ENCODE measurements at places on chromosomes 16 and 17. TPM values are rescaled to one million over a fixed set of nuclear protein-coding genes. Genes with fewer than 3 reads are reported as not detected.

- DNase-seq = no peak
These were observed 3.2 kb downstream of the CCR7 start for GRCh38 chr17:40561871-40562611.

DNA sequence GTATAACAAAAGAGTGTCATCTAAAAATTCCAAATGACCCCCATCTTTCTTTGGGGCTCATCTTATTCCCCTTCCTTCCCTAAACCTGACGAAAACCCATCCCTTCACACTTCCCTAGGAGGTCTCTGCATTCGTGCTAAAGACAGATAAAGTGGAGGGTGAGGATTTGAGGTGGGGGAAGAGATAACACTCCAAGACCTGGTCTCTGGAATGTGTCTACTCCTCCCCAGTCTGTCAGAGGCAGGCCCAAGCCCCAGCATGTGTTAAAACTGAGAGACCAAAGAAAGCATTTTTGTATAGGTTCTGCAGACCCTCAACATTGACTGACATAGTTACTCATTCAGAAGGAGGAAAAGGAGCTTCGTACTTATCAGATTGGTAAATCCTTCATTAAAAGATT lies 11.0 kb upstream of the LHX1 start:
- no peak for DNase-seq

DNA sequence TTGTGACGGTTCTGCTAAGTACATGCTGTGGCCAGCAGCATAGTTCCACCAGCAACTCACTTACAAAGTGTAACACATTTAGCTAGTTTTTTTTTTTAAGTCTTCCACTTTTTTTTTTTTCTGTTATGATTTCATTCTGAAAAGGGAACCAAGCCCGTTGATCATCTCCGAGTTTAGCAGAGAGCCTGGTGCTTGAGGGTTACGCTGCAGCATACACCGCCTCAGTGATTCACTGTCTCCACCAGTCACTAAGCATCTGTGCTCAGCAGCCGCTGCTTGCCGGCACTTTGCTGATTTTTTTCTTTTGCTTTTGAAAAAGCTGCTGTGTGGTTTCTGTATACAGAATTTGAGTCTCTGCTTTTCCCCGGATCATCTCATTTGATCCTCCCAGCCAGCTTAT lies 194.5 kb upstream of the CDH13 start:
- no peak for DNase-seq

DNA sequence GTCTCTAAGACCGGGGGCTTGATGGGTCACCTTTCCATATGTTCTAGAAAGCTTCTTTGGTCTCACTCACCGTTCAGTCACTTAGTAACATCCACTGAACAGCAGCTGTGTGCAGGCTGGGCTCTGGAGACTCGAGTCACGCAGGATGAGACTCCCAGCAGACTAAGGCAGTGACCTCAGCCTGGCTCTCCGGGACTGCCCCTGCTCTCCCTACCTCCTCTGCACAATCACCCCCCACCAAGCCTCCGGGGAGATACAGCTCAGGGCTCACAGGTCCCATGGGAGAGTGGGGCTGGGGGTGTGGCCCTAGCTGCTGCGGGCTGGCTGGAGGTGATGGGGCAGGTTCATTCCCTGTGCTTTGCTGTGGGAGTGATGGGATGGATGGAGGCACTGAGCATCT lies 14.1 kb downstream of the FLYWCH2 start:
- DNase-seq = no peak

DNA sequence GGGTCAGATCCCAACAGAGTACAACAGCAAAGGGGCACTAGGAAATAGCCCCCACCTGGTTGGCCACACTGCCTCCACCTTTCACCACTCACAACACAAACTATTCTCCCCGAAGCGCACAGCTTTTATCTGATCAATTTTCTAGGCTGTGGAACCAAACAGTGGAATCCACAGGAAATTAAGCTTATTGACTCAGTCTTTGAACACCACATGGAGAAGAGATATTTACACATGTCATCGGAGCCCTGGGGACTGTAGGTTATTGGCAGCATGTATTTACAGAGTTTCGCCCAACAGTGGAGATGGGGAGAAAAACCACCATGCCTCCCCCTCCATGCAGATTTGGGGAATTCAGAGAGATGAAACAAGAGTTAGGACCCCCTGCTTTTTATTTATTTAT lies 154.8 kb downstream of the XYLT1 start:
- DNase-seq = no peak

GRCh38 chr16:10314811-10315210 lies 71.0 kb upstream of the ATF7IP2 start:
- DNase-seq = peak; percentile 25

GRCh38 chr16:1793578-1794220 lies at the start of gene IGFALS:
Gene IGFALS (minus strand): TSS chr16:1793705. CDS start chr16:1793652, 53 bp downstream.
- DNase-seq = no peak

The KLHL10 gene
- not detected for total RNA-seq

Data from MCF 10A (cell line).